ENCODE measurements at places on chromosomes 7 and 10.
A peak's percentile ranks its signal among the peaks of the same experiment; 100 is the strongest.

GRCh38 chr10:73650537-73651331 is 5.1 kb downstream of the SYNPO2L start:
- no peak for DNase-seq

DNA sequence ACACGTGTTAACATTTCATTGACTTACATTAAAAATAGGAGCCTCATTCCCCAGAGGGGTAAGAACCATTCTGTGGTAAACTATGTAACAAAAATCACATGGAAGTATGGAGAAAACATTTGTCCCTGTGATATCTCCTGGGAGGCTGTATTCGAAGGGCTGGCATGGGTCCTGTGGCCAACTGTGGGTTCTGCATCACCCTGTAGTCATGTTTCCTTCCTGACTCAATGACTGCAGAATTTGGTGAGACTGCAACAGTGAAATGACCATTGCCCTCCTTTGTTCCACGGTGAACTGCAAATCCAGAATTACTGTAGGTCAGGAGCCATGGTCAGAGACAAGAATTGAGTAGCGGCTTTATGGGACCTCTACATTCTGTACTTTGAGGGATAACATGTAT is 3.6 kb upstream of the ZEB1 start:
- DNase-seq, result no peak

DNA sequence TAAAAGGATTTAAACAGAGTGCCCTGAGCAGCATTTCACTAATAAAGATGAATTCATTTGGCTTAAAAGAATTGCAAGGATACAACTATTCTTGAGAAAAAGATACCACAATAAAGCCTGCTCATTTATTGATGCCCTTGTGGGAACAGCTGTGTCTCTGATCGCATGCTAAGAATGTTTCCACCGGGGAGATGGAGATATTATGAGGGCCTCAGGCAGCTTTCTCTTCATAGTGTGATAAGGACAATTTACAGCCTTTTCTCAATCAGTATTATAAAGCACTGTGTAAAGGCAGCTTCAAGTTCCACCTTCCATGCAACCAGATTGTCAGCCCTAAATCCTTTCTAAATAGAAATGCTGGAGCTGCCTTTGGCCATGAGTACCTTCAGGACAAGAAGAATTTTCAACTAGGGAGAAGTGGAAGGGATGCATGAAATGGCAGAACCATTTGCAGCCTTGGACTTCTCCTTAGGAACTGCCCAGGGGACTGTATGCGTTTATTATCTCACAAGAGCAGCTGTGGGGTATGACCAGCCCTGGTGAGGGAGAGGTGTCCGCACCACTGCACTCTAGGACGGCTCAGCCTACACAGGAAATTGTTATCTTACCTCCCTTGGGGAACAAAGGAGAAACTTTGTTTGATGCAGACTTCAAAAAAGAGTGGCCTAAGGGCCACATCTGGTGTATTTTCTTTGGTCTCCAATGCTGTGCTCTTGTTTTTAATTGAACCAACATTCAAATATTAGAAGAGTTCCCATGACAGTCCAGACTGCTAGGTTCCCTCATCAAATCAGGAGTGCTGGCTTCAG is 116.9 kb upstream of the PCGF5 start:
- DNase-seq, result no peak

GRCh38 chr7:94012746-94013145 is 8.6 kb upstream of the BET1 start:
- no peak for DNase-seq

DNA sequence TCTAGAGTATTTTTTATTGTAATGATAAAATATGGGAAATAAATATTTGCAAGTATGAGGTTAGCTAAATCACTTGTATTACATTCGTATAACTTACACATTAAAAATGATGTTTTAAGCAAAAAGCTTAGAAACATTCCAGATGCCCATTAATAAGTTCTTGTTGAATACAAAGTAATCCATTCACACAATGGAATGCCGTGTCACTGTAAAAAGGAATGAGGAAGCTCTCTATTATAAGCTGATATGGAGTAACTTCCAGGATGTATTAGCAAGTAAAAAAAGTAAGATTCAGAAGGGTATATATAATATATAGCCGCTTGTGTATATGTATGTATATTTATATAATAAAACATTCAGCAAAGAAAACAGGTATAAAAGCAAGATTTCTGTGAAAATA is 412.8 kb upstream of the MTPN start:
- no peak for DNase-seq

DNA sequence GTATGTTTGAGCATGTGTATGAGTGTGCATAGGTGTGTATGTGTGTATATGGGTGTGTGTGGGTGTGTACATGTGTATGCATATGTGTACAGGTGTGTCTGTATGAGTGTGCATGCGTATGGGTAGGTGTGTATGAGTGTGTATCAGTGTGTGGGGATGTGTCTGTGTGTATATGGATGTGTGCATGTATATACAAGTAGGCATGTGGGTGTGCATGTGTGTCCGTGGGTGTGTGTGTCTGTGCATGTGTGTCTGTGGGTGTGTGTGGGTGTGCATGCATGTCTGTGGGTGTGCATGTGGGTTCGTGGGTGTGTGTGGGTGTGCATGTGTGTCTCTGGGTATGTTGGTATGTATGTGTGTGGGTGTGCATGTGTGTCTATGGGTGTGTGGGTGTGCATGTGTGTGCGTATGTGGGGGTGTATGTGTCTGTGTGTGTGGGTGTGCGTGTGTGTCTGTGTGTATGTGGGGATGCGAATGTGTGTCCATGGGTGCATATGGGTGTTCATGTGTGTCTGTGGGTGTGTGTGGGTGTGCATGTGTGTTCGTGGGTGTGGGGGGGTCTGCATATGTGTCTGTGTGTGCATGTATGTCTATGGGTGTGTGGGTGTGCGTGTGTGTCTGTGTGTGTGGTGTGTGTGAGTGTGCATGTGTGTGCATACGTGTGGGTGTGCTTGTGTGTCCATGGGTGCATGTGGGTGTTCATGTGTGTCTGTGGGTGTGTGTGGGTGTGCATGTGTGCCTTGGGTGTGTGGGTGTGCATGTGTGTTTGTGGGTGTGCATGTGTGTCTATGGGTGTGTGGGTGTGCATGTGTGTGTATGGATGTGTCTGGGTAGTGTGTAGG is 20.6 kb downstream of the EMX2 start:
- no peak for DNase-seq

DNA sequence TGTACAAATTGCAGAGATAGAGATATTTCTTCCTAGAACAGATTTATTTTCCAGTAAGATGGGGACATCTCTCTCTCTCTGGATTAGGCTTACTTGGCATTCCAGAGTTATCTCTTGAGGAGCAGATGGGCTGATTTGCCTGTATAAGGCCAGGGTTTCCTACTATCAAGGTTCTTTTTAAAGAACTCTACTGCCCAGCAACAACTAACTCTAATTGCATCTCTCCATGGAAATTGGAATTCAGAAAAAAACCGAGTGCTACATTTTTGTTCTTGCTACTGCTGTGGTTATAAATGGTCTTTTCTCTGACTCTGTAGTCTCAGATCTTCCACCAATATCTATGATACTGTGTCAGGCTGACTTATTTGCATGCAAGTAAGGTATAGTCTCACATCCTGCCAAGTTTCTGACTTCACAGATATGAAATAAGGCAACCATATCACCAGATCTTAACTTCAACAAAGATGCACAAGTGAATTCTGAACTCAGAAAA is 161.1 kb downstream of the CRPPA start:
- DNase-seq, result no peak

- no peak for DNase-seq
Measured at GRCh38 chr7:139362302-139362701, 2.6 kb downstream of the LUC7L2 start.

GRCh38 chr7:87330316-87330715 is 15.1 kb upstream of the CROT start:
- no peak for DNase-seq

GRCh38 chr10:124975977-124976514 is 34.1 kb downstream of the ZRANB1 start:
- DNase-seq, result no peak

- no peak for DNase-seq
Measured at GRCh38 chr7:25481891-25482290, 253.6 kb upstream of the NPVF start.

- DNase-seq, result no peak
Measured at GRCh38 chr7:1689311-1689710, 19.2 kb downstream of the ELFN1 start.

DNA sequence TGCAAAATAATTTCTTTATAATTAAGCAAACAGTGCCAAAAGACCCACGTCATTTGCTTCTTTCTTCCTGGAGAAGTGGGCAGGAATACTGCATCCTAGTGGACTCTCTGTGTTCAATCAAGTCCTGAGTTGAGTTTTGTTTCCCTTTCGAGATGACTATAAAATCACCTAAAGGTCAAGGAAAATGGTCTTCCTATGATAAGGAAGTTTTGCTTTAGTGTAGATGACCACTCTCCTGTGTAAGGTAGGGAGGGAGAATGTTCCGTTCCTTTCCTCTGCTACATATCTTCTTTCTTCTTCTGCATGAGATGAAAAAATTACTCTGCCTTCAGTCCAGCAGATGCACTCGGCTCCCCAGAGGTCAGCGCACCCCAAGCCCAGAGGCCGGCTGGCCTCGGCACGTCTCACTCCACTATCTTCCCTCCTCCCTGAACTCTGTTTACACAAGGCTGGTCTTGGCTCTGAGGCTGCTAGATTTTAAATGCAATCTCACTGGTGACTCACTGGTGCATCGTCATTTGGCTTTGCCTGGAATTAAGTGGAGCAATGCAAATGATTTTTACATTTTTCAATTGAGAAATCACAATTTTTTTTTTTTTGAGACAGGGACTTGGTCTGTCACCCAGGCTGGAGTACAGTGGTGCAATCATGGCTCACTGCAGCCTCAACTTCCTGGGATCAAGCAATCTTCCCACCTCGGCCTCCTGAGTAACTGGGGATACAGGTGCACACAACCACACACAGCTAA is 18.6 kb upstream of the VDAC2 start:
- no peak for DNase-seq

GRCh38 chr7:116769546-116769945 is 92.8 kb upstream of the CAPZA2 start:
- DNase-seq, result no peak

DNA sequence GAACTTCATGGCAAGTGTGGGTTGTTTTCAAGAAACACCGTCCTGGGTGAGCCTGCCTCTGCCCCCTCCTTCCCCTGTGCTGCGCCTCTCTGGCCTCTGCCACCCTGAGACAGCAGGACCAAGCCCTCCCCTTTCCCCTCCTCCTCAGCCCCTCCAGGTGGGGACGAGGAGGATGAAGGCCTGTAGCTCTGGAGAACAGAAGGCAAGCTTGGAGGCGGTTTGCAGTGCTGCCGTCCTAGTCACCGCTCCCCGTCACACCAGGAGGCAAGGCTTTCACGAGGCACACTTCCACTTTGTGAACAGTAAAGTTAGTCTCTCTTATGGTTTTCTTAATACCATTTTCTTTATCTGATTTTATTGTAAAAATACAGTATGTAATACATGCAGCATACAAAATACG is 8.8 kb upstream of the VIPR2 start:
- no peak for DNase-seq

DNA sequence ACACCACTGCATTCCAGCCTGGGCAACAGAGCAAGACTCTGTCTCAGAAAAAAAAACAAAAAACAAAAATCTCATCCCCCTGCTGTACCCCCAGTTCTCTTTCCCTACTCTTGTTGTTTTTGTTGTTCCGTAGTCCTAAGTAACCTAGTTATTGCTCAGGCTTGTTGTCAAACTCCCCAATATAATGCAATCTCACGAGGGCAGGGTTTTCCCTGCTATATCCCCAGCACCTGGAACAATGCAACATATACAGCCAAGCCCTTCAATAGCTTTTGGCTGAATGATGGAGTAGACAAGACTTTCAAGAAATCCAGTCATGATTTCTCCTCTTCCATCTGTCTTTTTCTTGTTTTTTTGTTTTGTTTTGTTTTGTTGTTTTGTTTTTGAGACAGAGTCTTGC is 10.2 kb downstream of the ACSL5 start:
- DNase-seq, result no peak

GRCh38 chr10:45453639-45454255 is 79.7 kb downstream of the ALOX5 start:
- DNase-seq, result no peak

DNA sequence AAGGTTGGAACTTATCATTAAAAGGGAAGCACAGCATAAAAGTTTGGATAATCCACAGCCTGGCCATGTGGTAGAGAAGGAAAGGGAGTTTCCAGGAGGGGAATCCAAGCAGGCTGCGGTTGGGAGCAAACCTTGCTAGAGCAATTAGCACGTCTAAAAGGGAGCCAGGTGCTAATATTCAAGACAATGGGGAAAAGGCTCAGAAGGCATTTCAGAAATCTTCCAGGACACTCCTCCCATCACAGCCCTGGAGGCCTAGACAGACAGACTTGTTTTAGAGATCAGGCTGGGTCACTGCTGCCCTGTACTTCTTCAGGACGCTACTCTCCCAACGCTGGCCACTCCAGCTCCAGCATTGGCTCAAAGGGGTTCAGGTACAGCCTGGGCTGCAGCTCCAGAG is 96.2 kb upstream of the KAT6B start:
- DNase-seq, result no peak

- peak; percentile 21 for DNase-seq
Measured at GRCh38 chr10:98425511-98426352, 10.8 kb upstream of the PYROXD2 start.

DNA sequence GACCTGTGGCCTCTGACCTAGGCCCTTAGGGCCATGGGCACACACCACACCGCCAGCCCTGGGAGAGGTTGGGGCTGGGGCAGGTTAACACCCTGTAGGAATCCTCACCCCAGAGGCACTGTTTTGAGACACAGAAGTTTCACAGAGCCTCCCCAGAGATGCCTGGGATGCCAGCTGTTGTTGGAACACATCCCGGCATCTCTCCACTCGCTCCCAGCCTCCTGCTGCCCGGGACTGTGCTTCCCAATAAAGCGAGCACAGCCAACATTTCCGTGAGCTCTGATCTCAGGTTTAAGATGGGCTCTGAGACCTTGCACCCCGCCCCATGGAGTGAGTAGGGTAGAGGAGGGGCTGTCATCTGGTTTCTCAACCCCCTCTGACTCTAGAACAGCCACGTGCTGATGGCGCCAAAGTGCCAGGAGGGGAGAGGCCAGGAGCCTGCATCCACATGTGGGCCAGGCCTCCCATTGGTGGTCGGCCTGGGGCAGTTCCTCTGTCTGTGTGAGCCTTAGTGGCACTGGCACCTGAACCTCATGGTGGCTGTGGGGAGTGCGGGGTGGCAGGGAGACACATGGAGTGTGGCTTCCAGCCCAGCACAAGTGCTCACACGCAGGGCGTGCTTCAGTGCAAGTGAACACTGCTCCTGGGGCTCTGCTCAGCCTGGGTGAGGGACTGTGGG is 54.7 kb downstream of the RASGEF1A start:
- DNase-seq, result no peak

DNA sequence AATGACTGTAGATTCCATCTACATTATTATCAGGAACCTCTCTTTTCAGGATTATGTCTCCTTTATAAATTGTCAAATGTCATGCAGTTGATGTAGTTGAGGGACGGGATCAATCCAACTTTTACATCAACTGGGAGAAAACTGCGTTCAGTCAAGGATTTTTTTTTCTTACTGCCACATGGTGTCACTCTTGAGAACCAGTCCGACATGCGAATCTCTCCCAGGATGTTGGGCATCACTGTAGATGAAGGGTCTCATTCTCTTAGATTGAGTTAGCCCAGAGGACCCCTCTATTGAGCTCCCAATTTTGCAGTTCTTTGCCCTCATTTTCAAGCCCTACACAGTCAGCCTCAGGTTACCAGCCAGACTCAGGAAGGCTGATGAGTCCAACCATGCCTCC is 120.3 kb upstream of the PTPRZ1 start:
- no peak for DNase-seq

Measured in stimulated activated CD8-positive, alpha-beta memory T cell treated with anti-CD3 and anti-CD28 coated beads, Interleukin-4, amount 100 ng/mL, for 1 hour (primary cell).